Spleen (tissue), 13 donors: ENCODE measurements at places on chromosomes 3 and 15.

GRCh38 chr3:155560135-155560534 is 184.7 kb downstream of the PLCH1 start:
- DNase-seq, result no peak

GRCh38 chr15:29759596-29759995 is 62.7 kb downstream of the TJP1 start:
- no peak for DNase-seq

DNA sequence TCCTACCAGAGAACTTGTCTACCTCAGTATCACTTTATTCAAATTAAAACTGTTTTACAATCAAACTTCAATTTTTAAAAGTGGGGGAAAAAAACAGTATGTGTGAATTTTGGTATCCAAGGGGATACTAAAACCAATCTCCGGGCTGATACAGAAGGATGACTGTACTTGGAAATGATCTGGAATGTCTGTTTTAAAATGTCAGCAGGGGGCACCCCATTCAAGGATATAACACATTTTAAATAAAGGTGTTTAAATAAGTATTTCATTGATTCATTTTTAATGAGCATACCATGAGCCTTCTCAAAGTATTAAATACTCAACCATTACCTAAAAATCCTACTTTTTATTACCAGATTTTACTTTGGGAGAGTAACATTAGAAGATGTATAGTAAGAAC is 67.9 kb downstream of the ULK4 start:
- DNase-seq, result no peak

DNA sequence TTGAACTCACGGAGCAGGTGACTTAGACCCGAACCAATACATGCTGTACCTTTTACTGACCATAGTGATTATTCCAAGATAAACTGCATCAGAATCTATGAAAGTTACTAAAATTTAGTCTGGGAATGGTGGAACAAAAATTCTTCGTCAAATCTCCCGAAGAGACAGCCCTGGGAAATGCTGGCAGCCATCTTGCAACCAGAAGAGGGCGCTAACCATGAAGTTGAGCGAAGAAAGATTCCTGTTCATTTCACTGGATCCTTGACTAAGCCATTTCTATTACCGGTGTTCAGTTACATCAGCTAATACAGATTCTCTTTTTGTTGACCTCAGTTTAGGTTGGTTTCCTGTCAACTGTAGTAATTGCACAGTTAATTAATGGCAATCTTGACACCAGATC is 199.6 kb downstream of the SLC9A9 start:
- no peak for DNase-seq

- no peak for DNase-seq
Observed at GRCh38 chr3:185444329-185444728, 54.5 kb downstream of the TMEM41A start.

- DNase-seq, result no peak
Observed at GRCh38 chr3:8474991-8475390, 26.6 kb upstream of the LMCD1 start.

DNA sequence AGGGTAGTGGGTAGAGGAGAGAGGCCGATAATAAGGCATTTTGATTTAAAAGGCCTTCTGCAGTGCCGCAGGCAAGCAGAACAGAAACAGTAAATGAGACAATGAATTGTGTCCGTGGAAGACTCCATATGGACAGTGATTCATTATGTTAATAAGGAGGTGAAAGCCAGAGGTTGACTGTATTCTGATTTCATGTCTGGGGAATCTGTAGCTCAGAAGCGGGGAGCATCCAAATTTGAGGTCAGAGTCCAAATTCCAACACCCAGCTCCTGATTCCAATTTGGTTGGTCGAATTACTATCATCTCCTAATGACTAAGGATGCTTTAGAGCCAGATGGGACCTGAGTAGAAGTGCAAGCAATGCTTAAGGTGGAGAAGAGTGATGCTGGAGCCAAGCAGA is 1.0 kb upstream of the TBC1D21 start:
- no peak for DNase-seq

DNA sequence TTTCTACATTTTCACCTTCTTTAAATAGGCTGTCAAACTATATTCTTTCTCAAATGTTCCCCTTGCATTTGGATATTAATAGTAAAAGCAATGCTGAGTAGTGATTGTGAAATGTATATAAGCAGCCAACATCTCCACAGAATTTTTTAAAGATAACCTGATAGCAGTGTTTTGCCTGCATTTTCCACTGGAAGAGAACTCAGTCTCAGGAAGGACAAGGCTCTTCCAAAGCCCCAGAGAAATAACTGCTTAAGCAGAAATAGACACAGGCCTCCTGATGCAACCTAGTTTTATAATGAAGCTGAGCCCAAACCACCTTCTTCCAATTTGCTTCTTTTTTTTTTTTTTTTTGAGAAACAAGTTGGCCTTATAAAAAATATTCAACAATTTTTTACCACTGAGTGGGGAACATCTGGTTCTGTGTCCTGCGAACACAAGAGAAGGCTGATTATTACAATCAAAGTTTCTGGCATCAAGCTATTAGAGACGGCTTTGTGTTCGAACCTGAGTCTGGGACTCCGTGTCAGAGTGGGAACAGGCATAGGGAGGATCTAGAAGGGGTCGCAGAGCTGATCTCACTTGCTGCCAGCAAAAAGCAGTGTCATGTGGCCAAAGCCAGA is 332.5 kb upstream of the TBL1XR1 start:
- no peak for DNase-seq

DNA sequence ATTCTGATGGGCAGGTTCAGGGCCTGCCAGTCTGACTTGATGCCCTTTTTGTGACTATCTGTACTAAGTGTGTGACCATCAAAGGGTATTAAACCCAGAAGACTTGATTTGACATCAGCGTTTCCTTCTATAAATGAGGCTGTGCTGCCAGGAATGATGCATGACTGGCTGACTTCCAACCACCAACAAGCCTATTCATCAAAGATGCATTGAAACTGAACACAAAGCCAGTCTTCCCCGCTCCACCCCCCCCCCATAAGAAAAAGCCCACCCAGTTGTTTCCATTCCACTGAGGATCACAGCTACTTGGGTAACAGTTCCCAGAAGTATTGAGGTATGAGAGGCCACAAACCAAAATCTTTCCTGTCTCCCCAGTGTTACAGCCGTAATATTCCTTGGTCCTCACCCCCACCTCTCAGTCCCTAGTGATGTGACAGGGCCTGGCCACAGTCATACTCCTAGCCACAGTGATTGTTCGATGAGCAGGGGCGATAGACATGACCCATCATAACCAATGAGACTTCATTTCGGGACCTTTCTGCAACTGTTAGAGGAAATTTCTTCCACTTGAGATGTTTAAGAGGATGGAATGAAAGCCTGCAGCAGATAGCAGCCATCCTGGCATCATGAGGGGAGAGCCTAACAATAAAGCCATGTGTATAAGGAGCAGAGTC is 22.6 kb downstream of the SH3BP5 start:
- DNase-seq, result no peak

- no peak for DNase-seq
Observed at GRCh38 chr3:3177861-3178497, 1.5 kb downstream of the CRBN start.

GRCh38 chr3:109899925-109900324 is 562.6 kb upstream of the DPPA4 start:
- DNase-seq, result no peak

GRCh38 chr15:56631765-56632164 is 101.5 kb downstream of the ZNF280D start:
- no peak for DNase-seq

DNA sequence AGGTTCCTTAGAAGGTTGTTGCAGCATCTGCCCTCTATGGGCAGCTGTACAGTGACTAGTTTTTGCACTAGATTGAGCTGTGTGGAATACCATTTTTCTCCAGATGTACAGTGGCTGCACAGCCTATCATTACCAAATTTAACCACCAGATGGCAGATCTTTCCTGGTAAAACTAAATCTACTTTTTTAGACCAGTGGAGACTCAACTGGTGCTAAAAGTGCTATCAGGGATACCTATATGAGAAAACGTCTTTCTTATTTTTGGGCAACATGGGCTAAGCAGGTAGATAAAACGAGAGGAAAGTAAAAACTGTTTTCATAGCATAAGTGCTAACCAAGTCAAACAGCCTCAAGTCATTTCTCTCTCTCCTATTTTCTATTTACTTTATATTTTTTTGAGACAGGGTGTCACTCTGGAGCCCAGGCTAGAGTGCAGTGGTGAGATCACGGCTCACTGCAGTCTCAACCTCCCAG is 21.2 kb downstream of the IGSF10 start:
- DNase-seq, result no peak

- no peak for DNase-seq
Observed at GRCh38 chr3:16932877-16933276, 48.1 kb downstream of the PLCL2 start.

DNA sequence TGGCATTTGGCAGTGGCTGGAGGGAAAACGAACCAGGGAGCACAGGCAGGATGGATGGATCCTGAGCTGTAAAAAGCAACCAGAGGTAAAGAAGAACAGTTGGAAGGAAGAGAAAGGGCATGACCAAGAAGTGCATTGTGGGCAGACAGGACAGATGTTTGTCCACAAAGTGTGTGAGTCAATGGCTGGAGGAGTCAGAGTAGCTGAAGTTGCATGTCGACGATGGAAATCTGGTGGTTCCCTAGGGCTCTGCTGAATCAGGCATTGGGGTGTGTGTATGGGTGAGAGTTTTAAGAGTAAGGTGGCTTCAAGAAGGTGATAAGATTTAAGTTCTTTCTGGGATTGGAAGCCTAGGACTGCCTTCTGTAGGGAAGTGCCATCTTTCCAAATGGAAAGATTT is 214.0 kb upstream of the BHLHE40 start:
- DNase-seq, result no peak

DNA sequence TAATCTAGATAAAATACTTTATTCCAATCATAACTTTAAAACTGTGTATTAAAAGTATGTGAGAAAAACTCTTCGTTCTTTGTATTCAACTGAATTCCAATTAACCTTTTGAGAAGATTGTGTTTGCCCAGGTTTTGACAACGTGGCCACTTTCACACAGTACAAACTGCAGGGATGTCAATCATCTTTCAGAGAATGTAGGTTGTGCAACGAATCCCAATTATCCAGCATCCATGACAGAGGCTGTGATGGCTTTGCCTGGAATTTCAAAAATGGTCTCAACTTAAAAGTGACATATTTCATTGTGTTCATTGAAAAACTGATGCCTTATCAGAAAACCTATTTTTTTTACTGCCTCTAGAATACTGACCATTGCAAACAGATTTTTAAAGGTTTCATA is 615.1 kb upstream of the KCNMB2 start:
- no peak for DNase-seq

- DNase-seq, result no peak
Observed at GRCh38 chr3:177357352-177358090, 160.2 kb upstream of the TBL1XR1 start.

- no peak for DNase-seq
Observed at GRCh38 chr3:14472471-14473351, 67.4 kb downstream of the GRIP2 start.

- no peak for DNase-seq
Observed at GRCh38 chr15:43440721-43441281, 52.2 kb downstream of the TP53BP1 start.

DNA sequence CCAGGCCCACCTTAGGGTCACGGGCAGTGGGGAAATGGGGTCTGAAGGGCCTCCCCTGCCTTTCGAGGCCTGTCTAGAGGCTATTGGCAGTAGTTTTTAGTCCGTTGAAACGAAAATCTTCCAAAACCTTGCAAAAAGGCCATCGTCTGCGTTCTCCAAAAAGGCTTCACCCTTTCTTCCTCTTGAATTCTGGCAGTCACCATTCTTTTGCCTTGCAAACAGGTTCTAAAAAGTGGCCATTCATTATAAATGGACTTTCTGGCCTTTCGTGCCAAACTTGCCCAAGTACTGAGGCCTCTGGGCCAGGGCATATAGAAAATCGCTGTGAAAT is 367 bp upstream of the TARS3 start:
- no peak for DNase-seq
